Colonic mucosa (tissue), 4 donors: ENCODE measurements at places on chromosomes 7 and 10. TPM values are rescaled to one million over a fixed set of nuclear protein-coding genes. Genes with fewer than 3 reads are reported as not detected.

DNA sequence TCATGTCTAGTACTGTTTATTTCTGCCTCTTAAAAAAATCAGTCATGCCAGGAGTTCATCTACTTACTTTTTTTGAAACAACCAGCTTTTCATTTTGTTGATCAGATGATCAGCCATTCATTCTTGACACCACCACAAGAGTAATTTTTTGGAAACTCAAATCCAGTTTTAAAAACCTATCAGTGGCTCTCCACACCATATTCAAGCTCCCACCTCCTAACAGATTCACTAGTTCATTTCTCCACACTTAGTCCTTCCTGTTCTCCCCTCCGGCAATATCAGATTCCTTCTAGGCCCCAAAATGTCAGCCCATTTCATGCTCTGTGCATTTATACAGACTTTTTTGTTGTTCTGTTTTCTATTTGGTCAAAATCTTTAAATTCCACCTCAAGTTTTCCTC lies 341.6 kb downstream of the RNLS start:
- H3K4me3 ChIP-seq: no peak overlapping the region
- no peaks in the 10 kb centered on the region for H3K4me1 ChIP-seq
- H3K27me3 ChIP-seq: no peaks in the 10 kb centered on the region
- H3K36me3 ChIP-seq: no peaks in the 10 kb centered on the region

- H3K4me1 ChIP-seq: peaks cover 12% of the 10 kb centered on the region
- no peak overlapping the region for H3K4me3 ChIP-seq
- H3K27me3 ChIP-seq: no peaks in the 10 kb centered on the region
- H3K27ac ChIP-seq: no peak overlapping the region
- peaks cover 30% of the 10 kb centered on the region for H3K36me3 ChIP-seq
- DNase-seq: no peak
These were observed 10.7 kb downstream of the LDB1 start for GRCh38 chr10:102109166-102110116.

GRCh38 chr7:148483515-148484308 lies 106.9 kb upstream of the C7orf33 start:
- no peak overlapping the region for H3K27ac ChIP-seq
- no peaks in the 10 kb centered on the region for H3K27me3 ChIP-seq
- no peaks in the 10 kb centered on the region for H3K4me1 ChIP-seq

DNA sequence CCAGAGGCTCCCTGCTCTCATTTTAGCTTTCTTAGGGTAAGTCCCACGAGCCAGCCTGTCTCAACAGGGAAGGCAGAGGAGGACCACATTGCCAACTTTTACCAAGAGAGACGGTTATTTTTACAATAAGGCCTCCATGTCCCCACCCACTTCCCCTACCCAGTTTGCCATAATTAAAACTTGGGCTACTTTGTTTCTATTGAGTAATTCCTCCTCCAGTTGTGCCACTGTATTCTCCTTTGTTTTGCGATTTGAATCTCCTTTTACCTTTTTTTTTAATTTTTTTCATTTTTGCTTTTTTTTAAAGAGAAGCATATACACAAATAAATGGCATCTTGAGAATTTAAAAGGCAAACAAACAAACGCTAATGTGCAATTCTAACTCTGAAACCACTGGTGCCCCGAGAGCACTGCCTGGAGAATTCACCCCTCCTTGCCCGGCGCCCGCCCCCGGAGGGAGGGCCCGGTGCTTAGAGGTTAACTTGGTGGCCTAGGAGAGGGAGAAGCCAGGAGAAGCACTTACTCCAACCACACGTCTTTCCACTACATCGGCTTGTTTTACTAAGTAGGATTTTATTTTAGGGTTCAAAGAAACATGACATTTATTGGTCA lies 282.3 kb downstream of the USP6NL start:
- DNase-seq: no peak
- H3K27ac ChIP-seq: no peak overlapping the region
- H3K4me3 ChIP-seq: no peak overlapping the region
- no peaks in the 10 kb centered on the region for H3K27me3 ChIP-seq
- H3K36me3 ChIP-seq: no peaks in the 10 kb centered on the region

DNA sequence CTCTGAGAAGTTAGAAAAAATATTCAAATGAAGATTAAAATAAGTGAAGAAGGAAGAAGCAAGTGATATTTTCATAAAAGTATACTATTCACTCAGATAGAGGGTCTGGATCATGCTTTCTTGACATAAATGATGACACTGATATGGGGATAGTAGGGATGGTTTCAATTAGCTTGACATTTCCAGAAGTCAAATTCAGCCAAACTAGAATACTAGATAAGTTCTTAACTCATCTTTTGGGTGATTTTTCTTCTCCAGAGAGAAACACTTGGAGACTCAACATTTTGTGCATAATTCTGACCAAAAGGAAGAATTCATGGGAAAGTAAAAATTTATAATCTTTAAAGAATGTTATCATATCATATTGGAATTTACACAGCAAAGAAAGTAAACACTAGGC lies 152.0 kb upstream of the LRGUK start:
- H3K27ac ChIP-seq: no peak overlapping the region
- H3K27me3 ChIP-seq: no peaks in the 10 kb centered on the region
- no peak overlapping the region for H3K4me3 ChIP-seq

GRCh38 chr10:44015702-44016500 lies 367.2 kb upstream of the ZNF32 start:
- H3K27me3 ChIP-seq: no peaks in the 10 kb centered on the region
- H3K36me3 ChIP-seq: no peaks in the 10 kb centered on the region
- no peak overlapping the region for H3K27ac ChIP-seq
- H3K4me3 ChIP-seq: no peak overlapping the region
- DNase-seq: no peak

- peaks cover 4% of the 10 kb centered on the region for H3K4me1 ChIP-seq
- no peaks in the 10 kb centered on the region for H3K36me3 ChIP-seq
- H3K27ac ChIP-seq: no peak overlapping the region
- no peak overlapping the region for H3K4me3 ChIP-seq
- no peaks in the 10 kb centered on the region for H3K27me3 ChIP-seq
These were observed 5.3 kb downstream of the PSAP start for GRCh38 chr10:71845410-71846405.

- no peak for DNase-seq
- H3K4me1 ChIP-seq: no peaks in the 10 kb centered on the region
- H3K4me3 ChIP-seq: no peak overlapping the region
- H3K36me3 ChIP-seq: no peaks in the 10 kb centered on the region
- H3K27me3 ChIP-seq: no peaks in the 10 kb centered on the region
These were observed 224.0 kb upstream of the FERD3L start for GRCh38 chr7:19369182-19369581.

DNA sequence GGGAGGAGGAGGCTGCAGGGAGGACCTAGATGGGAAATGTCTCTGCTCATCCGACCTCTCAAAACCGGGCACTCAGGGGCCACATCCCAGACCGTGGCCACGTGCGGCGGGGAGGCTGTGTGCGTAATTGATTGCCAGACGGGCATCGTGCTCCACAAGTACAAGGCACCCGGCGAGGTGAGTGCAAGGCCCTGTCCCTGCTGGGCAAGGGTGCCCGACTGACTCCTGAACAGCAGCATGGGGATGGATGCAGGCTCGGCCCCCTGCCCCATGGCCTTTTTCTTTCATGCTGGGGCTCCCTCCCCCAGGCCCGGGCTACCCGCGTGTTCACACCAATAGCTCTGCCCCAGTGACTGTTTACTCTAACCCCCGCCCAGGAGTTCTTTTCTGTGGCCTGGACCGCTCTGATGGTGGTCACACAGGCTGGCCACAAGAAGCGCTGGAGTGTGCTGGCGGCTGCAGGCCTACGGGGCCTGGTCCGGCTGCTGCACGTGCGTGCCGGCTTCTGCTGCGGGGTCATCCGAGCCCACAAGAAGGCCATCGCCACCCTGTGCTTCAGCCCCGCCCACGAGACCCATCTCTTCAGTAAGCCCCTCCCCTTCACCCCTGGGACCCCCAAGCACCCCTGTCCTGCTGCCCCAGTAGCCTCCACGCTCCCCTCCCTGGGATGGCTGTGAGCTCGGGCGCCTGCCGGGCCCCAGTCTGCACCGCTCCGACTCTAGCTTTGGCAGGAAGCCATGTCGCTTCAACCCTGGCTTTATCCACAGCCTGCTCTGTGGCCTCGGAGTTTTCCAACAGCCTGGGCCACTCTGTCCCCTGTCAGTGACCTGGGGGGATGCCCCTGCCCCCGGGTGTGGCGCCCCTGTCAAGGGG lies 3.9 kb downstream of the LRWD1 start:
- no peaks in the 10 kb centered on the region for H3K27me3 ChIP-seq
- peaks cover 9% of the 10 kb centered on the region for H3K4me1 ChIP-seq
- no peak overlapping the region for H3K4me3 ChIP-seq
- peaks cover 4% of the 10 kb centered on the region for H3K36me3 ChIP-seq

DNA sequence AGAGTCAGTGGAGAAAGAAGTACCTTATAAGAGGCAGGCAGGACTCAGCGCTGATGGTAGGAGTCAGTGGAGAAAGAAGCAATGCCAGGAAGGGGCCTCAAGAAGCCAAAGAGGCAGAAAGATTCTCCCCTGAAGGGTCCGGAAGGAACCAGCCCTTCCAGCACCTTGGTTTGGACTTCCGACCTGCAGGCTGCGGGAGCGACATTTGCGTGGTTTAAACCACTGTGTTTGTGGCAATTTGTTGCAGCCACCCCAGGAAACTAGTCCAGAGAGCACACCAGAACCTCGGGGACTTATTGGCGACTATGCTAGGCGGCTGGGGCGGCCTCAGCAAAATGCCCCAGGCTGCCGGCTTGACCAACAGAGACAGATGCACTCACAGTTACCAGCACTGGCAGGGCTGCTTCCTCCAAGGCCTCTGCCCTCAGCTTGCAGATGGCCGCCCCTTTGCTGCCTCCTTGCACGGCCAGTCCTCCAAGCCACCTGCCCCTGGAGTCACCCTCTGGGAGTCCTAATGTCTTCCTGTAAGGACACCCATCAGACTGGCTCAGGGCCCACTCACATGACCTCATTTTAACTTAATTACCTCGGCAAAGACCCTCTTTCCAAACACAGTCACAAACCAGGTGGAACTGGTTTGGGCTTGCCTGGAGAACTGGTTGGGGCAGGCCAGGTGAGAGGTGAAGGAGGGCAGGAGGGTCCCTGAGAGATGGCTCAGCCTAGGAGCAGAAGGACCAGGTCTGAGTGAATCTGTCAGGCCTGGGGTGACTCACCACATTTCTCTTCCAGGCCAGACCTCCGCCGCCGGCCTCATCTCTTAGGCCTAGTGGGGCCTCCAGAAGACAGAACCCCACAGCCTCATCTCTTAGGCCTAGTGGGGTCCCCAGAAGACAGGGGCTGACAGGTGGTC lies 26.1 kb downstream of the CALML3 start:
- peaks cover 27% of the 10 kb centered on the region for H3K4me1 ChIP-seq
- H3K27me3 ChIP-seq: no peaks in the 10 kb centered on the region
- no peak overlapping the region for H3K4me3 ChIP-seq
- peak overlapping the region; percentile 76 for H3K27ac ChIP-seq
- peak; percentile 49 for DNase-seq

DNA sequence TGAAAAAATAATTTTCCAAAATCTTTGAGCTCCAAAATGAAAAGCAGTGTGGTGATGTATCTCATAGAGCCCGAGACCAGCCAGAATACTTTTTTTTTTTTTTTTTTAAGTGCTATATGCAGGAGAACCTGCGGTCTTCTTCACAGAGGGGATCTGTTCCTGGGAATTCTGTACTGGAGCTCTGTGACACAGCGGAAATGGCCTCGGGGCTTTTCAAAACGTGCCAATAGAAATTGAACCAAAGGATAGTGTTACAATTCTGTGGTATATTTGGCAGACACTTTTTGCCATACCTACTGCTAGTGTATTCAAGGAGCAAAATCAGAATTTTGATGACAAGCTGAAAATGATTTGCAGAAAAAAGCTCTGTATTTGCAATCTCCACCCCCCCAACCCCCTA lies 1429.3 kb upstream of the LRRTM3 start:
- H3K4me3 ChIP-seq: no peak overlapping the region
- no peak for DNase-seq
- no peaks in the 10 kb centered on the region for H3K36me3 ChIP-seq
- H3K4me1 ChIP-seq: no peaks in the 10 kb centered on the region

- no peak overlapping the region for H3K27ac ChIP-seq
- H3K4me1 ChIP-seq: peaks cover 7% of the 10 kb centered on the region
- no peak for DNase-seq
- H3K4me3 ChIP-seq: no peak overlapping the region
- H3K27me3 ChIP-seq: no peaks in the 10 kb centered on the region
These were observed 4.3 kb downstream of the YWHAG start for GRCh38 chr7:76354516-76354915.

DNA sequence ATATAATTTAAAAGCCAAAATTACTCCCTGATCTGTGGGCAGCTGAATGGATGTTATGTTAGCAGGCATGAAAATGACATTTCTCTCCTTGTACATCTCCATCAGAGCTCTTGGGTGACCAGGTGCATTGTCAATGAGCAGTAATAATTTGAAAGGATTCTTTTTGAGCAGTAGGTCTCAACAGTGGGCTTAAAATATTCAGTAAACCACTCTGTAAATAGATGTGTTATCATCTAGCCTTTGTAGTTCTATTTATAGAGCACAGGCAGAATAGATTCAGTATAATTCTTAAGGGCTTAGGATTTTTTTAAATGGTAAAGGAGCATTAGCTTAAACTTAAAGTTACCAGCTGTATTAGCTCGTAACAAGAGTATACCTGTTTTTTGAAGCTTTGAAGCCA lies 52.0 kb downstream of the MRPL32 start:
- H3K27me3 ChIP-seq: no peaks in the 10 kb centered on the region
- H3K27ac ChIP-seq: no peak overlapping the region
- DNase-seq: no peak
- H3K36me3 ChIP-seq: no peaks in the 10 kb centered on the region

DNA sequence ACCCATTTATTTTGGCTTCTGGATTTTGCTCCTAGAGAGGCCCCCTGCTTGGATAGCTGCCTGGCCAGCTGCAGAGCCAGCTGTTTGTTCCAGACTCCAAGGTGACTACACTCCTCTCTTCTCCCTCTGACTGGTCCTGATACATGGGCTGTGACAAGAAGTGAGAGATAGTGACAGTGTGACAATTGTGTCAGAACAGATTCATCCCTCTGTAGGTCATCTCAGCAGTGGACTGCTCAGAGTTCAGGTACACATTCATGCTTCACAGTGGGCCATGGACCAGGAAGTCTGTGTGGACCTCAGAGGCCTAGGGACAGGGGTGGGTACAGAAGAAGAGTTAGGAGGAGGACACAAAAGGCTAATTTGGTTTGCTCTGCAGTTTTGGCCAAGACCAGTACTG lies 188.2 kb upstream of the MKLN1 start:
- no peaks in the 10 kb centered on the region for H3K4me1 ChIP-seq
- no peaks in the 10 kb centered on the region for H3K27me3 ChIP-seq
- H3K27ac ChIP-seq: no peak overlapping the region
- H3K36me3 ChIP-seq: no peaks in the 10 kb centered on the region

GBX1 gene
- not detected for total RNA-seq

CFAP58 gene
- total RNA-seq: not detected

RBP3 gene
- total RNA-seq: not detected

OR2A1 gene
- not detected for total RNA-seq

TLL2 gene
- total RNA-seq: 0.45 TPM
